ENCODE measurements at places on chromosomes 13 and 19.

- peak; percentile 22 for DNase-seq
Measured at GRCh38 chr13:111007209-111007608, 92.3 kb upstream of the ANKRD10 start.

GRCh38 chr19:11265785-11266236 is 3.5 kb upstream of the DOCK6 start:
- no peak for DNase-seq

DNA sequence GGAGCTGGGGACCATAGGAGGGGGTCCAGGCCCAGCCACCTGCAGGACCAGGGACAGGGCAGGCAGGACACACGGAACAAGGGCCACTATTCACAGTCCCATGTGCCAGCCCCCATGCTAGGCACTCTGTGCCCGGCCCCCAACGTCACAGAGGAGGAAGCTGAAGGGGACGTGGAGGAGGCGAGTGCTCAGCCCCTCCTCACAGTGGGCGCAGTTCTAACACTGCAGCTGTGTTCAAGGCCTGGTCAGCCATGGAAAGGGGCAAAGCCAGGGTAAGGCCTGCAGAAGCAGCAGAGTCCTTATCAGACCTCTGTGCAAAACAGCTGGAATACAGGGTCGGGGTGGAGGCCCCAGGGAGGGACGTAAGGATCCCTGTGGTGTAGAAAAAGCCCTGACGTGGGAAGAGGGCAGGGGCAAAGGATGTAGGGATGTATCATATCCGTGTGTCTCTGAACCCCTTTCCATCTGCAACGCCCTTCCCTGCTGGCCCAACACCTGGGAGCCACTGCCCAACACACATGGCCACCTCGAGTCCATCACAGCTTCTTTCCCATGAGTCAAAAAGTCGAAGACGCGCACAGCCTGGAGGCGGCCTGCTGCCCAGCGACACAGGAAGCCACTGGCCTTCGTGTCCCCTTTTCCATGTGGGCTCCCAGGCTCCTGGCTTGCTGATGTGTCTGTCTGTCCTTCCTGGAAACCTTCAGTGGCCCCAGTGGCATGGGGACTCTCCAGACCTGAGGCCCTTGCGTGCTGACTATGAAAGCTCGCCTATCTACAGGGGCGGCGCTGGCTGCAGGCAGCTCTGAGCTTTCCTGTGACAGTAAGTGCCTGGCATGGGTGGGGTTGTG is 28.0 kb downstream of the SH3GL1 start:
- no peak for DNase-seq

- peak; percentile 69 for DNase-seq
Measured at GRCh38 chr19:16330368-16330801, 5.8 kb downstream of the KLF2 start.

GRCh38 chr13:109917422-109917821 is 131.0 kb upstream of the IRS2 start:
- no peak for DNase-seq

Data from cardiac muscle cell (in vitro differentiated cells and primary cell).